ENCODE measurements at places on chromosomes 4 and X.

GRCh38 chrX:154525606-154526490 lies 9.8 kb upstream of the FAM3A start:
- no peak for DNase-seq

GRCh38 chr4:147837435-147837834 lies 105.5 kb downstream of the ARHGAP10 start:
- DNase-seq: no peak

GRCh38 chrX:22912616-22913015 lies 87.1 kb upstream of the DDX53 start:
- no peak for DNase-seq

DNA sequence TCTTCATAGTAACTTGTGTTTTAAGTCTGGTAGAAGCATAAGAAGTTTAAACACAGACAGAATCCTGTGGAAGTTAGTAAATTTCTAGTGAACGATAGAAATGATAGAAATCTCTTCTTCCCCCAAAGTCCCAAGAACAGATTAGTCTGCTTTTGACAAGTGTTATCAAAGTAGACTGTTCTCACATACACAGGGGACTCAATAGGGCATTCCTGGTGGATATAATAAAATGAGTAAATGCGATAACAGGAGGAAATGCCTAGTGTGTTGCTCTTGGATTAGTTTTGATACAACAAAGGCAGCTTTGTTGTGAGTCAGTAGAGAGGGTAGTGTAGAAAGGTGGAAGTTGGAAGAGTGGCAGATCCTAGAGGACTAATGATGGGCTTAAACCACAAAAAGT lies 43.5 kb downstream of the CLCN3 start:
- DNase-seq: no peak

DNA sequence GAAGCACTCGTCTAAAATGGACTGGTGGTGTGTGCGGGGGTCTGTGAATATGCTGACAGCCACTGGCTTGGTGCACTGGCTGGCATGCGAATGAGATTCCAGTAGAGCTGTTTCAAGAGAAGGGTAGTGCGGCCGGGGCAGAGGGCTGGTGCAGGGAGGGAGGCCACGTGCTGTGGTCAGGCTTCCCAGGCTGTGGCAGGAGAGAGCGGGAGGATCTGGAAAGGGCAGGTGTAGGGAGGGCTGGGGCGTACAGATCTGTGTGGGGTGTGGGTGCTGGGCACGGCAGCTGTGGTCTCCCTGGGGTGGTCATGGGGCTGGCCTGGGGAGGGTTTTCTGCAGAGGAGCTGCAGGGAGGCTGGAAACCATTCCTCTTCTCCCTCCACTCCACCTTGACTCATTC lies 30.2 kb downstream of the SORCS2 start:
- DNase-seq: no peak

DNA sequence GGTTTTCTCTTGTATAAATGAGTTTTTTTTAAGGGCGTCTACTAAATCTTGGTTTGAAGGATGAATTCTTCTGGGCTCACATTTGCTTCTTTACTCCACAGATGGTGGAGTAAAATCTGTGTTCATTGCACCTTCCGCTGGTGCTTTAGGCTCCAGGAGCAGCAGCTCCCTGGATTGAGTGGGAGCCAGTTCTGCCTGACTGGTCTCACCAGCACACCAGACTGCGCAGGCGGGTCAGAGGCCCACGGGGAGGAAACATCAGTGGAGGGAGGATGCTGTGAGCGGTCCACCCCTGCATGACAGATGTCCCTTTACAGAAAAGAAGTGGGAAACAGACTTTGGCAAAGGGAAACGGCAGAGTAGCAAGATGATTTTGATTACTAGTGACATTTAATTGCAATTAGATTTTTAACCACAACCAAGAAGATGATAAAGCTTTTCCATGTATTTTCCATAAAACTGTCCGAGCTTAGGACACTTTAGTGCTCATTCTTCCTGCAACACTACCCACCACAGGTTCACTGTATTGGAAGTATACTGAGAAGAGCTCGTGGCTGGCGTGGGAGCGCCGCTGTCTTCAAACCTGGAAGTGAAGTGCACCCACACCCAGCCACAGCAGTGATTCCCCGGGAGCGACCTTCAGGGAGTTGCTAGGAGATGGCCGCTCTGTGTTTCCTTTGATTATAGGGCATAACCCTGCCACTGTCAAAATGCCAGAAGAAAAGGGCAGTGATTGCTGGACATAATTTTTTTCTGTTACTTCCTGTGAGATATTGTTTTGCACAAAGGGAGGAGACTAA lies 95.2 kb downstream of the SORBS2 start:
- DNase-seq: no peak

- DNase-seq: no peak
Observed at GRCh38 chr4:10034136-10034535, 12.8 kb upstream of the SLC2A9 start.

- no peak for DNase-seq
Observed at GRCh38 chr4:185263419-185263818, 54.0 kb downstream of the SNX25 start.

DNA sequence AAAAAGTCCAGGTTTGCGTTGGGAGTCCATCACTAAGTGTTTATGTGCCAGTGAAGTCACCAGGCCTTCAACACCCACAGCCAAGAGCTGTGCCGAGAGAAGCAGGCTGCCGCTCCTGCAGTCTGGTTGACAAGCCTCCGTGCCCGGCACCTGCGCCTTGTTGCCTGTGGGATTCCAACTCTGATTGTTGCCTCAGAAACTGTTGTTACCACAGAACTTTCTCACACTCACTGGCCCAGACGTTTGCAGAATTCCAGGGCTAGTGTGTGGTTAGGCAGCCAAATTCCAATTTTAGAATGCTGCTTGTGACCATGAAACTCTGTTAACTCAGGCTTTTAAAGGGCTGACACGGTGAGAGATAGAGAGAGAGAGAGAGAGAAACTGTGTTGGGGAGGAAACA lies 119.5 kb upstream of the LIMCH1 start:
- DNase-seq: no peak

- no peak for DNase-seq
Observed at GRCh38 chr4:2101346-2102044, 42.4 kb downstream of the NAT8L start.

- no peak for DNase-seq
Observed at GRCh38 chr4:188697243-188697642, 558.0 kb downstream of the TRIML1 start.

Measured in activated CD4-positive, alpha-beta T cell treated with anti-CD3 and anti-CD28 coated beads, Interleukin-2, amount 50 U/mL, for 16 hours (primary cell).